ENCODE measurements at places on chromosomes 1 and 21.

- no peak for DNase-seq
Observed at GRCh38 chr1:102241431-102242338, 245.0 kb upstream of the OLFM3 start.

DNA sequence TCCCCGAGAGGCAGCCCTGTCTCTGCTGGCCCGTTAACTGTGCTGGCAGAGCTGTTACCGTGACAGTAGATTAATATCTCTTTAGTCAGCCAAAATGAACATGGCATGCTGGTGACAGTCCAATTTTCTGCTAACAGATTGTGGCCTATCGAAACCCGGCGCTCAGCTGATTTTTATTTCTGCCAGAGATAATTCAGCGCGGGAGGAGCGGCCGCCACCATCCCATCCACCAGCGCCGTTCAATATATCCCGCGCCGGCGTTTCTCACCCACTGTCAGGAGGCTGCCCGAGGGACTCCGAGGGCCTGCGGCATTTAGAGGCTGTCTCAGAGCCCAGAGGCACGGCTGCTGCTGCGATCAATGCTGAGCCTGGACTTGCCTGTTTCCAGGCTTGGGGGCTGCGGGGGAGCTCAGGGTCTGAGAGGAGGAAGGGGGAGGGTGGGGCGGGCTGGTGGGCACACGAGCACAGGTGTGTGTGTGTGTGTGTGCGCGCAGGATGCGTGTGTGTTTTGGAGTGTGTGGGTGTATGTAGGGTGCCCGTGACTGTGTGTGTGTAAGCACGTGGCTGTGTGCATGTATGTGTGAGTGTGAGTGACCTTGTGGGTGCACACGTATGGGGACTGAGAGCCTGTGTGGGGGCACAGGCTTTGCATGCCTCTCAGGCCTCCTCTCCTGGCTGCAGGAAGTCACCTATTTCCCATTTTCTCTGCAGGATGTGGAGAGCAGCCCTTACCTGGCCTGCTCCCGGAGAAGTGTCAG is 109.7 kb upstream of the ACTRT2 start:
- no peak for DNase-seq

GRCh38 chr21:38533887-38534286 is 35.6 kb upstream of the ERG start:
- no peak for DNase-seq

DNA sequence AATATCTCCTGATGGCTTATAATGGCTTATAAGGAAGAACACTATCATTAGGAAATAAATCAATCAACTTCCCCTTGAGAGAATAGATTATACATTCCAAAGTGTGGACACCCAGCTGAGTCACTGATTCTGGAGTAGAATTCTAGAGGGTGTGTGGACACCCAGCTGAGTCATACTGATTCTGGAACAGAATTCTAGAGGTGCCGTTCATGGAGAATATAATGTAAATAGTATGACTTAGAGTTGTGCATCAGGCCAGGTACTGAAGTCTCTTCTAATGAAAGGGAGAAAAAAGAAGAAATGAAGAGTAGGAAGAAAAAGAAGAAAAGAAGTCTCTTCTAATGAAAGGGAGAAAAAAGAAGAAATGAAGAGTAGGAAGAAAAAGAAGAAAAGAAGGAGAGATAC is 2.4 kb upstream of the USP33 start:
- no peak for DNase-seq

GRCh38 chr1:174314433-174314832 is 133.3 kb upstream of the GPR52 start:
- no peak for DNase-seq

- no peak for DNase-seq
Observed at GRCh38 chr1:207805841-207806421, 54.1 kb downstream of the CD46 start.

DNA sequence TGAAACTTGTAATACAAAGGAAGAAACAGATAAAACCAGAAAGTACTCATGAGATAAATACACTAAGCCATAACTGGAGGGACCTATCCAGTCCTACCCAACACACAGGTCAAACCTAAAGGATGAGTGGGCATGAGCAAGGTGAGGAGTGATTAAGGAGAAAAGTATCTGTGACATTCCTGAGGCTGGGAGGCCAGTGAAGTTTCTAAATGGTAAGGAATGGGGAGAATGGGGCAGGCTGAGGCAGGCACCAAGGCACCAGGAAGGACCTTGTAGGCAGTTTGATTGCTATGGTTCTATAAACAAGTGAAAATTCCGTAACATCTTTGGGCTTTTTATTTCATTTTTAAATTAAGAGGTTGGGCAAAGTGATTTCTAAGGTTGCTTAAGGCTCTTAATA is 10.4 kb downstream of the DDX59 start:
- no peak for DNase-seq

GRCh38 chr21:46509741-46510502 is 51.2 kb downstream of the DIP2A start:
- DNase-seq = no peak

- no peak for DNase-seq
Observed at GRCh38 chr1:42949312-42950115, 9.2 kb downstream of the SLC2A1 start.

- DNase-seq = no peak
Observed at GRCh38 chr1:186671136-186671825, 8.9 kb downstream of the PTGS2 start.

GRCh38 chr1:7572654-7573152 is 198.4 kb upstream of the VAMP3 start:
- DNase-seq = no peak

DNA sequence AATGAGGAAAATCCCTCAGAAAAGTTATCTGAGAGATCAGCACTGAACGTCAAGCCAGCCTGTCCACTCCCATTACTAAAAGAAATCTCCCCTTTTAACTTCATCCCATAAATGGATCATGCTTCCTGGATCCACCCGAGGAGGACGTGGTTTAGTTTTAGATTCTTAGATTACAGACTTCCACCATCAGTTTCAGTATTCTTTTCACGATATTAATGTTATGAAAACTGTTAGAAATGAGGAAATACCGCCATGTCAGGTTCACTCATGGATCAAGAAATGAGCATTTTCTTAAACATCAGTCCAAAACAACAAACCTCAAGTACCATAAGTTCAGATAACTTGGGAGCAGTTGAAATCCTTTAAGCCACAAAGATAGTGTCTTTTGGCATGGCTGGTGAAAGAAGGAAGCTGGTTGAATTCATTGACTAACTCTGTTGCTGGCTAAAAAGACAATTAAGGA is 49.8 kb downstream of the NFIA start:
- DNase-seq = no peak

DNA sequence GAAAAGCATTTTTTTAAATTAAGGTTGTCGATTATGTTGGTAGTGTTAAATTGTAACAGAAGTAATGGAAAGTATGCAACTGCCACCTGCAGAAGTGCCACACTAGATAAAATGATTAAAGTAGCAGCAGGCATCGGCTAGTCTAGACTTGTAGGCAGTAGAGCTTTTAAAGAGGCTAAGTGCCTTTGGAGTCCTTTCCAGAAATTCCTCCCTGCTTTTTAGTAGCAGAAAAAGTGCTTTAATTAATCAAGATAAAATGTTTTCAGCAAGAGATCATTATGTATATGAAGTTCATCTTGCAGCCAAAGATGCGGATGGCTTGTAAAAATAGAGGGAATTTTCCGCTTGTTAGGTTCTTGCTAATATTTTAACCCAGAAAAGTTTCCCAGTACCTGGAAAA is 87.1 kb upstream of the LRRC8D start:
- DNase-seq = no peak

DNA sequence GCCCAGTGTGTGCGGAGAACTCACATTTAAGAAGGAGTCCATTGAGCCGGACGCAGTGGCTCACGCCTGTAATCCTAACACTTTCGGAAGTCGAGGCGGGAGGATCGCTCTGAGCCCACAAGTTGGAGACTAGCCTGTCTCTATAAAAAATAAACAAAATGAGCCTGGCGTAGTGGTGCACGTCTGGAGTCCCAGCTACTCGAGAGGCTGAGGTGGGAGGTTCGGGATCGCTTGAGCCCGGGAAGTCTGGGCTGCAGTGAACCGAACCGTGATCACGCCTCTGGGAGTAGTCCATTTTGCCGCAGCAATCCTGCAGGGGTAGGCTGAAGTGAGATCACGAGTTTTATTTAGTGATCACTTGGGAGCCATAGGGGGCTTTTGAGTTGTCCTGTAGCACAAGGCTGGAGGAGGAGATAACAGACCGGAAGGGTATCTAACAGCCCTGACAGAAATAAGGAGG is 497 bp upstream of the FUCA1 start:
- DNase-seq = no peak

DNA sequence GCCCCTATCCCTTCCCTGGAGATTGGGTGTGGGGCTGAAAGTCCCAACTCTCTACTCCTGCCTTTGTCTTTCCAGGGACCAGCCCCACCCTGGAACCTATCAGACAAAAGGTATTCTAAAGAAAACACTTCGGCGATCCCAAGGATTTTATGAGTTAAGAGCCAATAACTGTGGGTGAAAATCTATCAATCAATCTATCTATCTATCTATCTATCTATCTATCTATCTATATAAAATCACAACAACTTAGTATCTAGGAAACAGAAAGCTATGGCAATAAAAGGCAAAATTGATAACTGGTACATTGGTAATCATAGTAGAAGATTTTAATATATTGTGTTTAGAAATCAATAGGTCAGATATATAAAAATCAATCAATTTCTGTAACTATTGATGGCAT is 22.9 kb downstream of the TRIM11 start:
- DNase-seq = no peak

GRCh38 chr1:160085686-160086455 is 4.5 kb downstream of the KCNJ9 start:
- DNase-seq = peak; percentile 64

- no peak for DNase-seq
Observed at GRCh38 chr1:182635871-182636270, 31.7 kb upstream of the RGS16 start.

DNA sequence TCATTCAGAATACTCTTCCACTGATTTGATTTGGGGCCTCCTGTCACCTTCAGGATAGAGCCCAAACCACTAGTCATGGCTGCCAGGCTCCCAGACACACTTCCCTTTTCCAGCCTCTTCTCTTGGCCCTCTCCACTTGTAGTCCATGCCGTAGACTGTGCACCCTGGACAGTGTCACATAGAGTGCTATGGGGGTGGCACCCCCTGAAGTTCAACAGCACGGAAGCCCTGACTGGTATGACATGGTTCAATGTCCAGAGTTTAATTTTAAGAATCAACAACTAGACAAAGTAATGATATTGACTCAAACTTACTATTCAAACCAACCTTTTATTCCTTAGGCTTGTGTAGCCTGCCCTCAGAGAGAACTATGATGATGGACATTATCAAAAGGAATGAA is 22.3 kb downstream of the FMO2 start:
- no peak for DNase-seq

DNA sequence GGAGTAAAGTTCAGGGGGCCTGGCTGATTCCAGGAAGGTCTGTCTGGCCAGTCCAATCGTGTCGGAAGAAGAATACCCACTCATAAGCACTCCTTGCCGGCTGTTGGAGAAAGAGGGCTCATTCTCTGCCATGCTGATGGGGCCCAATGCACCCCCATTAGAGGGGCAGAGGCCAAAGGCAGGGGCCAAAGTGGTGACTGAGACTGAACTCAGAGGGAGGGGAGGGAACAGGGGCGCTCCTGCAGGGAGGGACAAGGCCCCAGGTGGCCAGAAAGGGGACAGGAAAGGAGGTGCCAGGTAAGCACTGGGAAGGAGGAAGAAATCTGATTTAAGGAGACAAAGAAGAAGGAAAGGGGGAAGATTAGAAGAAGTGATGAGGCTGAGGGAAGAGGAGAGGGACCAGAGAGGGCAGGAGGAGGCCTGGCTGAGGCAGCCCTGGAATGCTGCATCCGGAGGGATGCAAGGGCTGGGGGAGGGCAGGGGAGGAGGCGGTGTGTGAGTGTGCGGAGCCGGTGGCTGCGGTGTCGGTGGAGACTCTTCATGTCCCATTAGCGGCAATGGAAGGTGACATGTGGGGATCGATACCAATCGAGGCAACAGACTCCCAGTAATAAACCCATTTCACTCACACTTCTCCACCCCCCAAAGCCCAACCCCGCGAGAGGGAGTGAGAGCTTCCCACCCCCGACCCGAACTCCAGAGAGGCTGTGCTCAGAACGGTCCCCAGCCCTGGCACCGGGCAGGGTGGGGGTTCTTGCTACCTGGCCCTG is 12.0 kb upstream of the ETV3L start:
- no peak for DNase-seq

GRCh38 chr21:41235201-41235600 is 67.2 kb downstream of the BACE2 start:
- no peak for DNase-seq

DNA sequence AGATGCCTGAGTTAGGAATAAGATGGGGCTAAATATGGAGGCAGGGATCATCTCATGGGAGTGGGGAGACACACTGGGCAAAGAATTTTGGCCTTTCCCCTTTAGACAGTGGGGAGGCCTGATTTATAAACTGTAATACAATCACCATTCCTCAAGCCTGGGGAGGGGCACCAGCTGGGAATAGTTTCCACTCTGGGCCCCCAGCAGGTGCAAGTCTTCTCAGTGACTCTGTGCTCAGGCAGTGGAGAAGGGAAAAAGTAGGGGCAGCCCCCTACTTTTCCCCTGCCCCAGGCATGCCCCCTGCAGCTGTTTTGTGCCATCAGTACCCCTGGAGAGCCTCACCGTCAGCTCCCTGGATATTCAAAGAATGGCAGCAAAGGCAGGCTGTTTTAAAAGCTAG is 19.1 kb downstream of the COA7 start:
- DNase-seq = no peak

DNA sequence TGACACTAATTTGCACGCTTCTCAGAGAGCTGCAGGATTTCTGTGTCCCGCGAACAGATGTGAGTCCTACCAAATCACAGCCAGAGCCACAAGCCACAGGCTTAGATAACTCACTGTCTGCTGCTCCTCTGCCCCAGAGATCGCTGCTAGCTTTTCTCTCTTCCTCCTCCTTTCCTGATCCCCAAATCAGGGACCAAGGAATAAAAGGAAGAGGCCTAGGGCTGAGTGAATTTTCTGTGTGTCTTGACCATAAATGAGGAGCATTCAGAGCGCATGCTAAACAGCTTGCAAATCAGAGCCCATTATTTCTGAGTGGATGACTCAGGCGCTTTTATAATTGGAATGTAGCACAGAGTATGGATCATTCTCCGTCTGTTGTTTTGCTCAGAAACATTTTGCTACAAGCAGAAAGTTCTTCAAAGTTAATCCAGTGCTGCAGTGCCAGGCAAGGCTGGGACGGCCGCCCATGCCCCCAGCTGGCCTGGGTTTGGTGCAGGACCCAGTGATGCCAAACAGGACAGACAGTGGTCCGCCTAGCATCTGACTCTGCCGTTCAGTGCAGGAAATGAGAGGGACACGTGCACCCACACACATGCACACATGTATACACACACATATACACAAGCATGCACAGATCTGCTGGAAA is 38.2 kb downstream of the KCNAB2 start:
- no peak for DNase-seq

GRCh38 chr1:30345491-30346130 is 377.8 kb downstream of the MATN1 start:
- DNase-seq = no peak

DNA sequence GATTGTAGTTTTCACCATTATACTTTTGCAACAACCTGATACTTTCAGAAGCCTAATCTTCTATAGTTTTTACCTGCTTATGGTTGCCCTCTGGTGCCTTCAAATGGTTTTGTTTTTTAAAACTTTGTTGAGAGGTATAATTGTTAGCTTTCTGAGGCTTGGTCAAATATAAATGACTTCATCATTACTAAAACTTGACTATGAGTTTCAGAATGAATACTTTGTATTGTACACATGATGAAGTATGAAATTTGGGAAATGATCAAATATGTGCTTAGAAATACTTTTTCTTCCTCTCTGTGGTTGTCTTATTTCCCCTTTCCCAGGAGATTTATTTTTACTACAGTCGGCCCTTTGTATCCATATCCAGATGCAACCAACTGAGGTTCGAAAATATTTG is 151.8 kb upstream of the B3GALT2 start:
- DNase-seq = no peak
